Tibial nerve (tissue), 4 donors: ENCODE measurements at places on chromosomes 7 and 10. TPM values are rescaled to one million over a fixed set of nuclear protein-coding genes. Genes with fewer than 3 reads are reported as not detected.

DNA sequence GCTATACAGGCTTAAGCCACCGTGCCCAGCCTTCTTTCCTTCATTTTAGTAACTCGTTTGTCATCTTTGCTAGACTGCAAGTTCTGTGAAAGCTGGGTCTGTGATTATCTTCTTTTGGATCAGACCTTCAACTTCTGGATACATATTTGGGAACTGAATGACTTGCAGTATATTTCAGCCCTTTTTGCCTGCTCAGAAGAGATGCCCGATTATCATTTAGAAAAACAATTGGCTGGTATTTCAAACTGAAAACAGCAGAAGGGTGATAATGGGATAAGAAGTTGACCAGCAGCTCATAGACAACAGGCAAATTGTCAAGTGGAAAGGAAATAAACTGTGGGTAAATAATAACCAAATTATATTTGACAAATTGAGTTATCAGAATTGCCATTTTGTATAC is 14.6 kb downstream of the RSBN1L start:
- no peaks in the 10 kb centered on the region for H3K27me3 ChIP-seq
- no peak overlapping the region for H3K27ac ChIP-seq
- H3K36me3 ChIP-seq, result no peaks in the 10 kb centered on the region

DNA sequence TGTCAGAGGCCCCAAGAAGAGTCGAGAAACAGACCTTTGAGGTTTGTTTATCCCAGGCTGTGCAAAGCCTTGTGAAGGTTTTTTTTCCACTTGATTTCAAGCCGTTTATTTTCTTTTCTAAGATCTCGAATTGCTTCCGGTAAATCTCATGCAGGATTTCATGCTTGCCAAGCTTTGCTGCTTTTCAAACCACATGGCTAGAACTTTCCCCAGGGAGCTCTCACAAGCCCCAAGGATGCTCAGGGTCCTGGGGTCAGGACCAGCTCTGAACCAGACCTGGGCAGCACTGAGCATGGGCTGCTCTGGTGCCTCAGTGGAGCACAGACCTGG is 48.0 kb upstream of the AQP1 start:
- H3K36me3 ChIP-seq, result no peaks in the 10 kb centered on the region
- peak overlapping the region; percentile 68 for H3K27ac ChIP-seq
- H3K4me1 ChIP-seq, result no peaks in the 10 kb centered on the region
- no peaks in the 10 kb centered on the region for H3K27me3 ChIP-seq

DNA sequence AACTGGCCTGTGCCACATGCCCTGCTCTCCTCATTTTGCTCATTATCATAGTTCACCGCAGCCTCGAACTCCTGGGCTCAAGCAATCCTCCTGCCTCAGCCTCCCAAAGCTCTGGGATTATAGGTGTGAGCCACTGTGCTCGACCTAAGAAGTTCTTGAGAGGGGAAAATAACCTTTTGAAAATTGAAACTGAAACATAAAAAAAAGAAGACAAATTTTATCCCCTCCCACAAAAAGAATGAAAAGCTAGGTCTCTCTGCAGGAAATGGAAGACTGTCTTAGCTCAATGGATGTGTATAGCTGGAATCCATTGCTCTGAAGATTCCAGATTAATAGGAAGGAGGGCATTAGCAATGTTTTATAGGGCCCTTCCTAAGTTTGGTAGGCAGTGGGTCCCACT is 2.0 kb upstream of the EXOC6 start:
- no peak overlapping the region for H3K4me3 ChIP-seq
- peaks cover 5% of the 10 kb centered on the region for H3K4me1 ChIP-seq
- no peak overlapping the region for H3K27ac ChIP-seq
- H3K36me3 ChIP-seq, result no peaks in the 10 kb centered on the region

GRCh38 chr10:34701194-34701593 is 113.9 kb downstream of the PARD3 start:
- H3K27me3 ChIP-seq, result no peaks in the 10 kb centered on the region
- no peak for DNase-seq
- H3K36me3 ChIP-seq, result no peaks in the 10 kb centered on the region
- H3K27ac ChIP-seq, result no peak overlapping the region
- H3K4me3 ChIP-seq, result no peak overlapping the region

- peaks cover 22% of the 10 kb centered on the region for H3K4me1 ChIP-seq
- DNase-seq, result no peak
- no peaks in the 10 kb centered on the region for H3K36me3 ChIP-seq
- no peak overlapping the region for H3K27ac ChIP-seq
These were observed 1.6 kb downstream of the HTR7 start for GRCh38 chr10:90856261-90856660.

DNA sequence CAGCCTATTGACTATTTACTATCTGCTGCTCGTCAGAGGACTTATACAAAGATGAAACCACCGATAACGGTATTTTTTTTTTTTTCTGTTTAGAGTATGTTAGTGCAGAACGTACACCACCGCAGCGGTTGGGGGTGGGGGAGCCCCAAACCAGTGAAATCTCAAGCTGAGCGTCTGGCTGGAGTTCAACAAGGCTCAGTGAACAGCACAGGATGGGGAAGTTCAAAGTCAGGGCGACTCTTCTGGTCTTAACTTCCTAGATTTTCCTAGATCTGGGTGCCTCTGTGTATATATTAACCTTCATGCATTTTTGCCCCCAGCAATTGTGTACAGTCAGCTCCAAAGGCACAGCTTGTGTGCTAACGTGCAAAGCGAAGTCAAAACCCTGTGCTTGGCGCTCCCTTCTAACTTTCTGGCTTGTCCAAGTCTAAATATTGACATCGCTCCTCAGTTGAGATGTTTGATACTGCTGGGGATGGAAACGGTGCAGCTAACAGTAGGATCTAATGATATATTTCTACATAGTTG is 1.1 kb downstream of the RHOBTB1 start:
- H3K4me3 ChIP-seq, result peak overlapping the region; percentile 67
- peak; percentile 57 for DNase-seq
- H3K27ac ChIP-seq, result peak overlapping the region; percentile 94
- no peaks in the 10 kb centered on the region for H3K27me3 ChIP-seq
- no peaks in the 10 kb centered on the region for H3K36me3 ChIP-seq

- no peaks in the 10 kb centered on the region for H3K36me3 ChIP-seq
- no peak for DNase-seq
- no peaks in the 10 kb centered on the region for H3K4me1 ChIP-seq
- H3K27me3 ChIP-seq, result no peaks in the 10 kb centered on the region
- no peak overlapping the region for H3K4me3 ChIP-seq
These were observed 1228.6 kb upstream of the SORCS1 start for GRCh38 chr10:108393089-108393488.

DNA sequence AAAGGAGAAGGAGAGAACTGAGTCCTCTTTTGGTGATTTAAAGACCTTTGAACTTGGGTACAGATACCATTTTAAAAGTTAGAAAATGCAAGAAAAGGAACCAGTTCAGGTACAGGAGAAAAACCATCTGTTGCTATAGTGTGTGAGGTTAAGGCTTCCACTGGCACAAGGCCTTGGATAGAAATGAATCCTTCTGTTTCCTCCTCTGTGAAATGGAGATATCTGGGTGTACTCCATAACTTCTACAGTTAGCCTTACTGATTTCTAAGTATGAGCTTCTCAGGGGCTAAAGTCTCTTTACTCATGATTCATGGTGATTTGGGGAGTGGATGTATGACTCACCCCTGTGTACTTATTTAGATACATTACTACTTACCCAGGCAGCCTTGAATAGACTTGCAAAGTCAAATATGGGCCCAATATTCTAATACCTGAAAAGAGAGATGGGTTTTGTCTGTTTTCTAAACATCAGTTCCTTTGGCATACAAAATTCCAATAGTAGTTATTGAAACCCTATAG is 117.2 kb upstream of the ADO start:
- no peaks in the 10 kb centered on the region for H3K4me1 ChIP-seq
- no peaks in the 10 kb centered on the region for H3K36me3 ChIP-seq
- H3K4me3 ChIP-seq, result no peak overlapping the region
- H3K27ac ChIP-seq, result no peak overlapping the region

DNA sequence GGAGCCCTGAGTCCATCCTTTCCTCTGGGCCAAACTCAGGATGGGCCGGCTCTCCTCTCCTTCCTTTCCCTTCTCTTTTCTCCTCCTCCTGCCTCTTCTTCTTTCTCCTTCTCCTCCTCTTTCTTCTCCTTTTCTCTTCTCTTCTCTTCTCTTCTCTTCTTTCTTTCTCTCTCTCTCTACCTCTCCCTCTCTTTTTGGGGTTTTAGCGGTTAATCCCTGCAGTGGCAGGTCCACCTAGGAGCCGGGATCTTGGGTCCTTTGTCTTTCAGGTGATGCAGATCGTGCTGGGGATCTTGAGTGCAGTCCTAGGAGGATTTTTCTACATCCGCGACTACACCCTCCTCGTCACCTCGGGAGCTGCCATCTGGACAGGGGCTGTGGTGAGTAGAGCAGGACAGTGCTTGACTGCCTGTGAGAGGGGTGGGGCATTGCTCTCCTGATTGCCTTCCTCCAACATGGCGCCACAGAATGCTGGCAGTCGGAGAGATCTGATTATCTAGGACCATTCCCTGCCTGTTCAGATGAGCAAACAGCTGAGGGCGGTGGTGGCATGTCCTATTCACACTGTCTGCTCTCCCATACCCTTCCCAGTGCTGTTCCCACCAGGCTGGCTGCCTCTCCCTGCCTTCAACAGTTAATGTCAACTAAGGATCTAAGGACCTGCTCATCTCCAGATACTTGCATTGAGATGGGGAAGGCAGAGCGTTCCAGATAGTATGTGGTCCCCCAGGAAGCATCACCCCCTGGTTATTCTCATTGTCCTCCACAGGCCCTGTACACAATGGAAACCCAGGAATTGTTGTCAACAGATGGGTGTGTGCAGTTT is 1.6 kb downstream of the TMEM176A start:
- H3K27ac ChIP-seq, result peak overlapping the region; percentile 78
- H3K27me3 ChIP-seq, result peaks cover 31% of the 10 kb centered on the region
- peak overlapping the region; percentile 60 for H3K4me3 ChIP-seq

GRCh38 chr7:26091933-26092332 is 60.1 kb upstream of the NFE2L3 start:
- H3K36me3 ChIP-seq, result no peaks in the 10 kb centered on the region
- no peak overlapping the region for H3K27ac ChIP-seq
- DNase-seq, result no peak
- H3K27me3 ChIP-seq, result no peaks in the 10 kb centered on the region

GRCh38 chr10:59372543-59372942 is 10.2 kb upstream of the FAM13C start:
- H3K4me1 ChIP-seq, result no peaks in the 10 kb centered on the region
- no peaks in the 10 kb centered on the region for H3K27me3 ChIP-seq
- no peaks in the 10 kb centered on the region for H3K36me3 ChIP-seq
- DNase-seq, result no peak
- H3K27ac ChIP-seq, result no peak overlapping the region

DNA sequence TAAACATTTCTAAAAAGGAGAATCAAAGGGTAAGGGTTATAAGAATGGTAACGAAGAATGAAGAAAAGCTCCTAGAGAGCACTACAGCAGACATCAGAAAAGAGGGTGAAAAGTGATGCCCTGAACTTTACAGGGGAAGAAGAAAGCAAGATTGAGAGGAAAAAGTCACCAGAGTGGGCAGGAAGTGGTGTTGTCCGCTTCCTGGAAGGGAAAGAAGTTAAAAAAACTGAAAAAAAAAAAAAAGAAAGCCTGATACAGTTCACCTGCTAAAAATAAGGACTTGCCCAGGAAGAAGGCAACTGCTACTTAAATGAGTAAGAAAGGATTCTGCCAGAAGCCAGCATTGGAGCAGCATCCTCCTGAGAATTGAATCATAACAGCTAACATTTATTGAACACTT is 330.1 kb upstream of the PHF14 start:
- no peak for DNase-seq
- H3K4me3 ChIP-seq, result no peak overlapping the region
- H3K4me1 ChIP-seq, result no peaks in the 10 kb centered on the region

GRCh38 chr7:68245688-68246087 is 1249.1 kb downstream of the TYW1 start:
- H3K27ac ChIP-seq, result no peak overlapping the region
- H3K36me3 ChIP-seq, result no peaks in the 10 kb centered on the region
- H3K4me3 ChIP-seq, result no peak overlapping the region
- DNase-seq, result no peak
- H3K27me3 ChIP-seq, result no peaks in the 10 kb centered on the region

DNA sequence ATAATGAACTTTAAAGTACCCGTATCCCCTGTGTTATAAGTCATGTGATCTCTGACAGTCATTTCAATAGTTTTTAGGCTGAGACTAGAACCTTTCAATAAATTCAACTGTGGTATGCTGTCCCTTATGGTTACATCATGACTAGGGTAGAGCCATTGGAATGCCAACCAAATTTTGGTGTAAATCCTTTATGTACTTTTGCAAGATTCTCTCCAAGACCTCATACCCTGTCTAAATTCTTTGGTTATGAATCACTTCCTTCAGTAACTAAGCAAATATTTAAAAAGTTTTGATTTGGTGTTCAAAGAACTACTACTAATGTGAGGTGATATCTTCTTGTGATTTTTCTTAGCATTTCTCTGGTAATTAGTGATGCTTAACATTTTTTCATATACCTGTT is 20.8 kb upstream of the OR6B1 start:
- no peaks in the 10 kb centered on the region for H3K4me1 ChIP-seq
- H3K4me3 ChIP-seq, result no peak overlapping the region
- no peaks in the 10 kb centered on the region for H3K36me3 ChIP-seq

DNA sequence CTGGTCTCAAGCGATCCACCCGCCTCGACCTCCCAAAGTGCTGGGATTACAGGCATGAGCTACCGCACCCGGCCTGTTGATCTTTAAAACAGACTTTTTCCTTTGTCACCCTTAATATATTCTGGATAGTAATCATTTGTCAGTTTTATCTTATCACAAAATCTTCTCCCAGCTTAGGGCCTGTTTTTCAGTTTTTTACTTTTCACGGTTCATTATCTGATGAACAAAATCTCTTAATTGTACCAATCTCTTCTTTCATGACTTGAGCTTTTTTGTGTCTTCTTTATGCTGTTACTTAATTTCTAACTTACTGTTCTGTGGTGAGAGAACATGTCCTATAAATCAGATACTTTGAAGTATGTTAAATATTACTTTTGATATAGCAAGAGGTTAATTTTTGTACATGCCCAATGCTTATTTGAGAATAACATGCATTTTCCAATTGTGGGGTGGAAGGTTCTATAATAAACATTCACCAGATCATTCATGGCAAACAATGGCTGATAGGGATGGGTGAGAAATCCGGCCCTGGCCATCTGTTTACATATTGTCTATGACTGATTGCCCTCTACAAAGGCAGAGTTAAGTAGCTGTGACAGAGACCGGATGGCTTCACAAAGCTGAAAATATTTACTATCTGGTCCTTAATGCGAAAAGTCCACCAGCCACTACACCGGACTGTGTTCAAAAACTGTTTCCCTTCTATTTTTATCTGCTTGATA is 5.3 kb downstream of the PAPOLB start:
- no peaks in the 10 kb centered on the region for H3K4me1 ChIP-seq
- no peaks in the 10 kb centered on the region for H3K27me3 ChIP-seq
- no peak for DNase-seq
- no peaks in the 10 kb centered on the region for H3K36me3 ChIP-seq
- H3K4me3 ChIP-seq, result no peak overlapping the region
- H3K27ac ChIP-seq, result no peak overlapping the region

- H3K36me3 ChIP-seq, result no peaks in the 10 kb centered on the region
- no peak overlapping the region for H3K27ac ChIP-seq
- DNase-seq, result no peak
- H3K4me1 ChIP-seq, result no peaks in the 10 kb centered on the region
- no peaks in the 10 kb centered on the region for H3K27me3 ChIP-seq
- no peak overlapping the region for H3K4me3 ChIP-seq
These were observed 579.3 kb downstream of the SH2D4B start for GRCh38 chr10:81116990-81117389.

GRCh38 chr10:99551158-99551557 is 18.4 kb downstream of the NKX2-3 start:
- H3K4me3 ChIP-seq, result no peak overlapping the region
- H3K36me3 ChIP-seq, result no peaks in the 10 kb centered on the region
- H3K27me3 ChIP-seq, result peaks cover 75% of the 10 kb centered on the region
- H3K27ac ChIP-seq, result no peak overlapping the region
- H3K4me1 ChIP-seq, result no peaks in the 10 kb centered on the region
- DNase-seq, result no peak

GPER1 gene
- 6.1 TPM for total RNA-seq

LRIT1 gene
- not detected for total RNA-seq

MINDY4 gene
- 21.6 TPM for total RNA-seq

ZP3 gene
- total RNA-seq, result 1.2 TPM

VSTM4 gene
- 13.2 TPM for total RNA-seq

HEPACAM2 gene
- total RNA-seq, result not detected
